ENCODE measurements at places on chromosomes 7 and 10.

GRCh38 chr10:117271427-117271826 lies 30.5 kb downstream of the SLC18A2 start:
- H3K27me3 ChIP-seq = no peaks in the 10 kb centered on the region
- no peaks in the 10 kb centered on the region for H3K36me3 ChIP-seq
- H3K4me3 ChIP-seq = no peak overlapping the region
- no peak overlapping the region for H3K27ac ChIP-seq

GRCh38 chr7:11203683-11204082 lies 230.0 kb downstream of the PHF14 start:
- H3K4me1 ChIP-seq = no peaks in the 10 kb centered on the region
- no peaks in the 10 kb centered on the region for H3K36me3 ChIP-seq
- DNase-seq = no peak
- H3K4me3 ChIP-seq = no peak overlapping the region

DNA sequence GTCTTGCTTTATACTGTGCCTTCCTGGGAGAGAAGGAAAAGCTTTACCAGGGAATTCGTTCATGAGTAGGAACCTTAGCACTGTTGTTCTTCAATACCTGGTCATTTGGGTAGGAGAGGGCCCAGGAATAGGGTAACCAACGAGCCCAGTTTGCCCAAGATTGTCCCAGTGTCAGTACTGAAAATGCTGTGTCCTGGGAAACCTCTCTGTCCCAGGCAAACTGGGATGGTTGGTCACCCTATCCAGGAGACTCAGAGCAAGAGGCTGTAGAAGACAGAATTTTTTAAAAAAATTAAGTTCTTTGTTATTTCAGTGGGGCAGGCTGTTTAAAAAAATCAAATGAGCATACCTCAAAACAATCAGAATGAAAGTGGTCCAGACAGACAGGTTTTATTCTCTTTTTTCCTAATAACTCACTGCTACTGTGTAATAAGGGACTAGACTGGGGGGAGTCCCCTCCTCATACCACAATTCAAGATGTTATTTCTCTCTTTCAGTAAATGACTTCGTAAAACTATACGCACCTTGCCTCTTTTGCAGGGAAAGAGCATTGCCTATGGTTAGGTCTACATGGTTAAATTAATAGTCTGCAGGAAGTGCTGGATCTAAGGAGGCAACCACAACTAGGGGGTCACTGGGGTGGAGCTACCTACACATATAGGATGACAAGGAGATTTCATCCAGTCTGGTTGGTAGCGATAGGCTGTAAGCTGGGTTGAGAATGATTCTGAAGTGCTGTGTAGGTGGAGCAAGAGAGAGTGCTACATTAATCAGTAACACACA lies 41.1 kb upstream of the FAM133B start:
- H3K27ac ChIP-seq = no peak overlapping the region
- H3K36me3 ChIP-seq = no peaks in the 10 kb centered on the region
- DNase-seq = no peak
- H3K4me3 ChIP-seq = no peak overlapping the region

GRCh38 chr10:99754670-99755069 lies 22.6 kb downstream of the CUTC start:
- H3K27ac ChIP-seq = no peak overlapping the region
- H3K27me3 ChIP-seq = no peaks in the 10 kb centered on the region
- H3K36me3 ChIP-seq = peaks cover 81% of the 10 kb centered on the region

DNA sequence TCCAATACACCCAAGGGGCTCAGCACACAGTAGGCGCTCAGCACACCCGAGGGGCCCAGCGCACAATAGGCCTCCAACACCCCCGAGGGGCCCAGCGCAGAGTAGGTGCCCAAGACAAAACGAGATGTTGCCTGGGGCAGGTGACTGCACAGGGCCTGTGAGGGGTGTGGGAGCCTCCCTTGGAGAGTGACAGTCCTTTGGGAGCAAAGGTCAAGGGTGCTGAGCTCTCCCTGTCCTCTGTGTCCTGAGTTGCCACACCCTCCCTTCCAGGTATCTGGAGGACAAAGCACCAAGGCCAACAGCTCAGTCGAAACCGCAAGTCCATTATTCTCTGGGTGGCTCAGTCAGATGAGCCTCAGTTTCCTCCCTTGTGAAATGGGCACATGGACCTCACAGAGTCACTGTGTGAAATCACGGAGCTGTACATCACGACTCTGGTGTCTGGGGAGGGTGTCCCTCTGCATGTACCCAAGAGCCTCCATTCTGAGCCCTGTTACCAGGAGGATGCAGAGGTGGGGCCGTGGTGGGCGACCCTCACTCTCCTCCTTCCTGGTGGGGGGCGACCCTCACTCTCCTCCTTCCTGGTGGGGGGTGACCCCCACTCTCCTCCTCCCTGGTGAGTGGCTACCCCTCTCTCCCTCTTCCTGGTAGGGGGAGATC lies 81.3 kb downstream of the FOXL3 start:
- no peak overlapping the region for H3K4me3 ChIP-seq
- peaks cover 13% of the 10 kb centered on the region for H3K27me3 ChIP-seq
- H3K27ac ChIP-seq = no peak overlapping the region
- peaks cover 5% of the 10 kb centered on the region for H3K4me1 ChIP-seq
- DNase-seq = no peak
- H3K36me3 ChIP-seq = no peaks in the 10 kb centered on the region

DNA sequence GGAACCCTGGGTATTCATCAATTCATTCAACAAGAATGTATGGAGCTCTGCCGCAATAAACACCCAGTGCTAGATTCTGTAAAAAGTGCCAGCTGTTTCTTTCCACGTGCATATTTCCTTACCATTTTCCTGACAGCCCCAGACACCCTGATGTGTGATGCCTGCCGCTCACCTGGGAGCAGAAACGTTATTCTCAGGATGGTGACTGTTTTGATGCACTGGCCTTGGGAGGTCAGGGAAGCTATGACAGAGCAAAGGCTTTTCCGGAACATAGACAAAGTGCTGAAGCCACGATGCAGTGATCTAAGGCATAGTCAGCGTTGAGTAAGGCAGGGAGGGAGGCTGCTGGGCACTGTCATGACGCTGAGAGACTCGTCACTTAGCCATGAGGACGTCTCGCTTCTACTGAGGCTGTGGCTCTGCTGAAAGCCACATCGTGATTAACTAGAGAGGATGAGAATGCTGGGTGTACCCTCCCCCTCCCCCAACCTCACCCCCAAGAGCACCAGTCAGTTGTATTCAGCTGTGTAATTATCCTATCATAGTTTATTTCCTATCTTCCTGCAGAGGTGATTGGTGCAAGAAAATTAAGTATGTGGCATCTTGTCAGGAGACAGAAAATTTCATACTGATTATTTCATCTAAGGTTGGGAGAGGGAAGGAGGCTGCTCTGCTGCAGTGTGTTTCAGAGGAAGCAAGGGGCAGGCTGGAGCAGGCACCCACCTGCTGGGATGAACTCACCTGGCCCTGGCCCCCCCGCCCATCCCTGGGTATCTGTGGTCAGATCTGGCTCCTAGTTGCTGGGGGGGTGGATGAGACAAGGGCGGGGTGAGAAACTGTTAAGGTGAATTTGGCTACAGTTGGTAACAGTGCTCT lies 48.8 kb upstream of the SMNDC1 start:
- peak overlapping the region; percentile 35 for H3K27ac ChIP-seq
- peaks cover 54% of the 10 kb centered on the region for H3K4me1 ChIP-seq
- no peaks in the 10 kb centered on the region for H3K36me3 ChIP-seq
- H3K4me3 ChIP-seq = no peak overlapping the region
- H3K27me3 ChIP-seq = peaks cover 15% of the 10 kb centered on the region

- H3K4me3 ChIP-seq = peak overlapping the region; percentile 29
- H3K27ac ChIP-seq = no peak overlapping the region
- H3K27me3 ChIP-seq = no peaks in the 10 kb centered on the region
- no peaks in the 10 kb centered on the region for H3K36me3 ChIP-seq
- DNase-seq = no peak
Measured at GRCh38 chr10:61897671-61898434, 3.6 kb upstream of the ARID5B start.

DNA sequence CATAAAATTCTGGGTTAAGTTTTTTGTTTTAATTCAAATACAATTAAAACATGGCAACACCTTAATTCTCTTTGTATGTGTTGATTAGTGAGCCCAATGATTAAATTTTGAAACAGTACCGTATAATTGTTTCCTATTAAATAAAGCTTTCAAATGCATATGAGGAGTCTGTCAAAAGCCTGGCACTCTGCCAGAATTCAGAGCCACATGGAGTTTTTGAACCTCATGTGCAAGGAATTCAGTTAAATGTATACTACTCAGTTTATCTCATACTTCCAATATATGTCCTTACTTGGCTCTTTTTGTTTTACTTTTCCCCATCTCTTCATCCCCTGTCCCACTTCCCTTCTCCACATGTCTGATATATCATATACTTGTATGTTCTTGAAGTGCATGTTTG lies 165.6 kb upstream of the FAM3C start:
- no peak overlapping the region for H3K4me3 ChIP-seq
- no peaks in the 10 kb centered on the region for H3K4me1 ChIP-seq
- H3K27ac ChIP-seq = no peak overlapping the region
- no peaks in the 10 kb centered on the region for H3K27me3 ChIP-seq
- no peak for DNase-seq

DNA sequence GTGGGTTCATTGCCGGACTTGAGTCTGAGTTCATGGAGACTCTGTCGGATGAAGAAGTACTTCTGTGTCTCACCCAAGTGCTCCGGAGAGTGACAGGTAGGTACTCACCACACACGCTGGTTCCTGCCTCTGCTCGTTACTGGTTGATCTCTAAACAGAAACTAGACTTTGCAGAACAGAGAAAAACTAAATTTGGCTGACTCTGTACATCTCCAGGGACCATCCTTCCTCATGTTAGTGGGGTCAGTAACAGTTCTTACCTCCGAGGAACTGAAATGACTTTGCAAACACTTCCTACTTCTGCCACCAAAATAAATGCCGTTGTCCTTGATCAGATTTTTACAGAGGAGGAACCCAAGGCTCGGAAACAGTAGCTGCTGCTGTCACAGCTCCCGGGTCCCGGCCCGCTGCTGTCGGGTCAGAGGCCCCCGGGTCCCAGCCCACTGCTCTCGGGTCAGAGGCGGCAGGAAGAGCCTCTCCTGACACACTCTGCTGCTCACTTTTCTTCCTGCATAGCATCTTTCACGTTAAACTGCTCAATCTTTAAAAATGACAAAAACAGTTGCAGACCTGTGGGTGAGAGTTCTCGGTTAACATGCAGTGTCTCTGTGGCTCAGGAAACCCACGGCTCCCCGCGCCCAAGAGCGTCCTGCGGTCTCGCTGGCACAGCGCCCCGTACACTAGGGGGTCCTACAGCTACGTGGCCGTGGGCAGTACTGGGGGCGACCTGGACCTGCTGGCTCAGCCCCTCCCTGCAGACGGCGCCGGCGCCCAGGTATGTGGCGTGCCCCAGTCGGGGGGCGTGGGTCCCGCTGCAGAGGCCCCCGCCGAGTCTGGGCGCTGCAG lies 4.8 kb upstream of the MTG1 start:
- H3K4me3 ChIP-seq = peak overlapping the region; percentile 56
- H3K36me3 ChIP-seq = peaks cover 2% of the 10 kb centered on the region
- H3K27me3 ChIP-seq = no peaks in the 10 kb centered on the region
- peaks cover 10% of the 10 kb centered on the region for H3K4me1 ChIP-seq
- DNase-seq = no peak
- peak overlapping the region; percentile 80 for H3K27ac ChIP-seq

- H3K27ac ChIP-seq = no peak overlapping the region
- H3K36me3 ChIP-seq = no peaks in the 10 kb centered on the region
- peaks cover 5% of the 10 kb centered on the region for H3K27me3 ChIP-seq
- no peak for DNase-seq
- H3K4me3 ChIP-seq = no peak overlapping the region
- H3K4me1 ChIP-seq = no peaks in the 10 kb centered on the region
Measured at GRCh38 chr10:58963101-58963534, 213.3 kb upstream of the PHYHIPL start.

DNA sequence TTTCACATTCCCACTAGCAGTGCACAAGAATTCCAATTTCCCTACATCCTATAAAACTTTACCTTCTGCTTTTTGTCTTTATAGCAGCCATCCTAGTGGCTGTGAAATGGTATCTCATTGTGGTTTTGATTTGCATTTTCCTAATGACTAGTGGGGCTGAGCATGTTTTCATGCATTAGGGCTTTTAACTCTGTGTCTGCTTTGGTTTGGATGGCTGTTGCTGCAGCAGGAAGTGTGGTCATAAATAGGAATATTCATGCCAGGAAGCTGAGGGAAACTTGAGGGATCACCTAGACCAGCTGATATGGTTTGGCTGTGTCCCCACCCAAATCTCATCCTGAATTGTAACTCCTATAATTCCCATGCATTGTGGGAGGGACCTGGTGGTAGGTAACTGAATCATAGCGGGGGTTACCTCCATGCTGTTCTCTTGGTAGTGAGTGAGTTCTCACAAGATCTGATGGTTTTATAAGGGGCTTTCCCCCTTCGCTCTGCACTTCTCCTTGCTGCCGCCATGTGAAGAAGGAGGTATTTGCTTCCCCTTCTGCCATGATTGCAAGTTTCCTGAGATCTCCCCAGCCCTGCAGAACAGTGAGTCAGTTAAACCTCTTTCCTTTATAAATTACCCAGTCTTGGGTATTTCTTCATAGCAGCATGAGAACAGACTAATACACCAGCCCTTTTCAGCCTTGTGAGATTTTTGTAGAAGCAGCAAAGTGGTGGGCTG lies 181.8 kb upstream of the PITRM1 start:
- no peaks in the 10 kb centered on the region for H3K4me1 ChIP-seq
- H3K27me3 ChIP-seq = no peaks in the 10 kb centered on the region
- no peaks in the 10 kb centered on the region for H3K36me3 ChIP-seq
- H3K4me3 ChIP-seq = no peak overlapping the region
- no peak overlapping the region for H3K27ac ChIP-seq

DNA sequence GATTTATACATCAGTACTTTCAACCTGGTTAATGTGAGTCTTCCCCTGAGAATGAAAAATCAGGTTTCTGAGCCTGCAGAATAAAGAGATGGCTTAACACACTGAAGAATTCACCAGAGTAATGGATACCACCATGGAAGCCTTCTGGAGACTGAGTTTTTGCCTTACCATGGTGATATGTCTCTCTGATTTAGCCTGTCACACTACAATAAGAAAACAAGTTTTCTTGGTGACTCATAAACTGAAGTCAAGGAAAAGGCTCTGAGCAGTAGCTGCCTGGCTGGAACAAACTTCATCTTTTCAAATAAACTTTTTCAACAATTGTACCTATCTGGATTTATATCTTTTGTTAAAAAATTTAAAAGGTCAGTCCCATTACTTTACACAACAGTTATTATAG lies 229.0 kb downstream of the PRPF18 start:
- no peak overlapping the region for H3K4me3 ChIP-seq
- H3K36me3 ChIP-seq = no peaks in the 10 kb centered on the region
- peaks cover 11% of the 10 kb centered on the region for H3K4me1 ChIP-seq
- H3K27me3 ChIP-seq = peaks cover 9% of the 10 kb centered on the region
